ENCODE measurements at places on chromosomes 5 and 9.

GRCh38 chr9:18127499-18127875, 346.5 kb upstream of the ADAMTSL1 start:
- no peak for DNase-seq

- DNase-seq, result no peak
These were observed 69.2 kb upstream of the NEK6 start for GRCh38 chr9:124188331-124189110.

- DNase-seq, result no peak
These were observed 2.1 kb downstream of the PCDHA5 start for GRCh38 chr5:140823475-140823874.

DNA sequence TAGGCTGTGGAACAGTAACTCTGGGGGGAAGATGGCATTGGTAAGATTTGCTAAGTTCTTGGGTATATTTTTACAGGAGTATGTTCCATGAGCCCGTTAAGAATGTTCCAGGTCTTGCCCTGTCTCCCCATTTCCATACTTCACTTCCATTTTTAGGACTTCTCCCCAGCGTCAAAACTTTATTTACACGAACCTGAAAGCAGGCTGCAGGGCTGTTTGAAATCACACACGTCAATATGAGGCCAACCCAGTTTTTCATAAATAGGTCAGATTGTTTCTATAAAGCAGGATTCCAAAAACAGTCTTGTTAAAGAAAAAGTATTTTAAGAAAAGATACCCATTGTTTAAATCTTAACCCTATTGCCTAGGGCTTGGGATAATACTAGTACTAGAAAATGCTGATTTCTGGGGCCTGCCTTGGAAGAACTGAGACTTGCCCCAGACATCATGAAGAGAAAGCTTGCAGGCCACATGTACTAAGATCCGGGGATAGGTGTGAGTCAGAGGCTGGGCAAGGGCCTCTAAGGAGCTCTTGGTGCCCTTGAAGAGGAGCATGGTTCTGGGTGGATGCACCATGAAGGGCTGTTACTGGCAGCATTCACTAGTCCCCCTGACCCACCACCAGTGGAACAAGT, 24.2 kb downstream of the TRIO start:
- no peak for DNase-seq

DNA sequence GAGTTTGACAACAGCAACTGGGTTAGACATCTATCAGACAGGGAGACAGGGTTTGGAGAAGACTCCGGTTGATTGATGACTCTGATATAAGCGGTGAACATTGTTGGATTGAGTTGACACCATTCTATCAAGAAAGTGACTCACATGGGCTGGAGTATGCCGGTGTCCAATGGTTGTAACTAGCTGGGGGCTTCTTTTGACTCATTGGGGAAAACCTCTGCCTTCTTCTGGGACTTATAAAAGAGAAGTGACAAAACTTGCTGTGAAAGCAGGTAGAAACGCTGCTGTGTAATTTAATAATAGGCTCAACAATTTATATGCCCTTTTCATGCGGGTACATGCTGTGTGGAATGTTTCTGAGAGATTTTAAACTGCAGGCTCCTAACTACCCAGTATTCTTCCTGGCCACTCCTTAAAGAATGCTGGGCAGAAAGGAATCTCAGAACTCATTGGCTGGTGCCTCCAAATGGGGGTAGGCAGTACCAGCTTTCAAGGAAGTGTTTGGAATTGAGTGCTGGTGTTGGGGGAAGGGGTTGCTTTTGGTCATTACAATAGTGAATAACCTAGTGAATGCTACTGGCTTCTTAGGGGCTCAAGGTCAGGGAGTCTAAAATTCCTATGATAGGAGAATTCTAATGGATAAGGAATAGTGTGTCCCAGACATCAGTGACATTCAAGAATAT, 43.9 kb downstream of the FYB1 start:
- no peak for DNase-seq

- no peak for DNase-seq
These were observed 499.4 kb downstream of the ELAVL2 start for GRCh38 chr9:23326597-23326996.

GRCh38 chr9:27368316-27368985, 71.5 kb upstream of the EQTN start:
- DNase-seq, result no peak

- no peak for DNase-seq
These were observed 75.8 kb upstream of the PLPP1 start for GRCh38 chr5:55610542-55610941.

DNA sequence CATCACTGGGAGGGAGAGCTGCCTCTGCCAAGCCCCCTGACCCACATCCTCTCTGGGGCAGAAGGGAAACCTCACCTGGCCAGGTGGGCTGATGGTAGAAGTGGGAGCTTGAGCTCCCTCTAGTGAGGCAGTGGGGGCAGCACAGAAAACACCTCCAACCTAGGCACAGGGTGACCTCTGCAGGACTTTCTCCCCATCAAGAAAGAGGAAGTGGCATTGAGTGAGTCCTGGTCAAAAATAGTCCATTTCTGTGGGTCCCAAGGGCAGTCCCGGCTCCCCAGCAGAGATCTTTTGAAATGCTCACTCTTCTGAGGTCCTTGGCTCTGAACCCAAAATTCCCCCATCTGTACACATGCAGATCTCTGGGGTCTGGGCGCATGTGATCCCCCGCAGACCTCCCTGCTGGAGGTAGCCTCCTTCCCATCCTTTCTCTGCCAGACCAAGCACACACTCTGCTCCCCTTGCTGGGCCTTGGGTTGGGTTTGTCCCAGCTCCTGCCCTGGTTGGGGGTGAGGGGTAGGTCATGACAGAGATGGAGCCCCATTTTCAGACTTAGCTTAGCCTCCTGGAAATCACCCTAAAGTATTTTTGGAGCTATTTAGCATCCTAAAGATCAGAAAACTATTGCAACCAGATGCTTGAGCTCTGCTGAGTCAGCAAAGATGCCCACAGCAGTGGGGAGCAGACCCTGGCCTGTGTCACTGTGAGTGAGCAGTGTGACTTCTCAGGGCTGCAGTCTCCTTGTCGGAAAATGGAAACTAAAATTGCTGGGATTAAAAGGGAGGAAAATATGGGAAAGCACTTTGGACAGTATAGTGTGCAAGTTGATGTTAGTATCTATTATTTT, 41.6 kb upstream of the LCP2 start:
- DNase-seq, result peak; percentile 83

DNA sequence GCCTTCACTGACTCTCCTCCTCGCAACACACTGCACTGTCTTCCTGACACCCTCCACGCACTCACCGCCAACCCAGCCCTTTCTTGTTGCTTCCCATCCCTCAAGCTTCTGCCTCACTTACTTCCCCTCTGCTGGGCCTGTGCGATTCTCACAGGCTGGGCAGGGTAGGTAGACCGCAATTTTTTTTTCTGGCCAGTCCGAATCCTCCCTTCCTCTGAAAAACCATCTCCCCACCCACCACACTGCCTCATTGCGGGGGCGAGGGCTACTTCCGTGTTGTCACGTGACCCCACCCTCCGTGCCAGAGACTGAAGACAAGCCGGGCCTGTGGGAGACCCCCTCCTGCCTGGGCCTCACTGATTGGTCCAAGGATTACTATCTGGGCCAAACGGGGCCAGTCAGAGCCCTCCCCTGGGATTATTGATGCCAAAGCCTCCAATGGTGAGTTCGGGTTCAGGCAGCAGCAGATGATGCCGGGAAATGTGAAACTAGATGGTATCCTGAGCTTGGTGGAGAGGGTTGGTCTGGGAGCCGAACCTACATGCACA, 73.1 kb downstream of the STK10 start:
- peak; percentile 98 for DNase-seq
